Activated CD4-positive, alpha-beta T cell treated with anti-CD3 and anti-CD28 coated beads for 24 hours (primary cell): ENCODE measurements at places on chromosomes 3 and 15.

- DNase-seq, result no peak
These were observed 299.0 kb downstream of the NR2F2 start for GRCh38 chr15:96629511-96629910.

- DNase-seq, result no peak
These were observed 56.2 kb downstream of the IL5RA start for GRCh38 chr3:3053974-3054373.

- no peak for DNase-seq
These were observed 6.5 kb upstream of the VPS8 start for GRCh38 chr3:184805351-184806038.

DNA sequence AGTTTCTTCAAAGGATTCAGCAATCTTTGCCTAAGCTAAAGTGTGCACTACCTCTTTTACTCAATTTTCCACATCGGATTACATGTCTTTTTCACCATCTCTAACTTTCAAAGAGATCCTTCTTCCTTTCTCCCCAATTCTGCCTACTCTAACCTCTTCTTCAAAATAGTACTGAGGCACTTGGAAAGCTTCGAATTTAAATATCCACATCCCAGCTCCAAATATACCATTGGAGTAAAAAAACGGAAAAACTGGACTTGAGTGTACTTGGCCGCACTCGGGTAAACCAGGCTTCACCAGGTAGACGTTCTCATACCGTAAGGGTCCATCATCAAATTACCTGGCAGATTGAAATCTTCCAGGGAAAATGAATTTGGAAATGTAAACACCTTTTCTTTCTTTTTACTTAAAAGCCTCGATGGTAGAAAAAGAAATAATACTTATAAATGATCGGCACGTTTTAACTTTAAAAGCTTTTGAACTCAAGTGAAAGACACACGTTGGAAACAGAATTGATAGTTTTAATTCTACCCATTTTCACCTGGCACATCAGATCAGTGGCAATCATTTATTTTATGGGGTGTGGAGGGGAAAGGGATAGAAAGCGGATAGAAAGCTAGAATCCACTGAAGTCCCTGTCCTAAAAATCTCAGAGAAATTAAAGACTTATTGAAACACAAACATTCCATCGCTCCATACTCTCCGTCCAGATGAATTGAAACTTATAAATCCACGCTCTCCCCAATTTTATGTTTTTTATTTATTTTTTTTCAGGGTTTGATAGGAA, 8.2 kb upstream of the MEIS2 start:
- DNase-seq, result no peak

GRCh38 chr15:29818141-29818540, 4.1 kb downstream of the TJP1 start:
- DNase-seq, result no peak

GRCh38 chr3:39540162-39540921, 72.9 kb downstream of the MOBP start:
- DNase-seq, result no peak

DNA sequence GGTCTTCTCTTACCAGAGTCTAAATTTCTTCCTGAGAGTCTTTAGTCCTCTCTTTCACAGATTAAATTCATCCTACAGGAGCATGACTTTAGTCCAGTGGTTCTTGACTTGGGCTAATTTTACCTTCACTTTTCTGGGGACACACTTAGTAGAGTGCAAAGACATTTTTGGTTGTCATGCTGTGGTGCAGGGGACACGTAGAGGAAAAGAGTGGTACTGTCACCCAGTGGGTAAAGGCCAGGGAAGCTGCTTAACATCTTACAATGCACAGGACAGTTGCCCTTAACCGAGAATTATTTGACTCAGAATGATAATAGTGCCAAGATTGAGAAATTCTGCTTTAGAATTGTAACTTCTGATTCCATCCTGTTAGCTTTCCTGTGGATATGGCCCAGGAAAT, 772.5 kb upstream of the GRM7 start:
- no peak for DNase-seq

DNA sequence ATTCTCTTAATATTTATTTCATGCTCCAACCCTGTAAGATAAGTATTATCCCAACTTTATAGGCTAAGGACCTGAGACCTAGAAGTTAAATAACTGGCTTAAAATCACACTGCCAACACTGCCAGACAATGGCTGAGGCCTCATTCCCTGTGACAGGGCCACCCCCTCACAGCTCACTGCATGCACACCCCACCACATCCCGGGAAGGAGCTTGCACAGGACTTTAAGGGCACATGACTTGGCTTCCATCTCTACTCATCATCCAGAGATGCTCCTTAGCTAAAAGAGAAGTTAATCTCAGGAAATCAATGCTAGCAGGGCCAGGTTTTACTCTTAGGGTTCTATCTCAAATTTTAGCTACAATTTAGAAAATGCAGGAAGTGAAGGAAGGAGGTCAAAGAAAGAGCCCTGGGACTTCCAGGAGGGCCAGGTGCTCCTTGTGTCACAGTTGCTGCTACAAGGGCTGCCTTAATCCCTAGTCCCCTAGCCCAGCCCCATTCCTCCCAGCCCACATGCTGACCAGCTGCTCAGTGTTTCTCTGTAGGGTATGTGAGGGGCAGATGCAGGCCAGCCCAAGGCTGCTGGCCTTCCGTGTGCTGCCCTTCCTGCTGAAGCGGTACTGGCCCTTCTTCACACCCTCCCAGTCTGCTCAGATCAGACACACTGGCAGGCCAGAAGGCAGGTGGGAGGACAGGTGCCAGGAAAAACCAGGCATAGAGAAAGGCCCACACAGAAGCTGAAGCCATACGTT, 53.5 kb downstream of the WWTR1 start:
- DNase-seq, result no peak

- no peak for DNase-seq
These were observed 31.1 kb downstream of the ACKR4 start for GRCh38 chr3:132628157-132628556.

GRCh38 chr15:75749820-75750219, 37.2 kb upstream of the CSPG4 start:
- DNase-seq, result no peak

DNA sequence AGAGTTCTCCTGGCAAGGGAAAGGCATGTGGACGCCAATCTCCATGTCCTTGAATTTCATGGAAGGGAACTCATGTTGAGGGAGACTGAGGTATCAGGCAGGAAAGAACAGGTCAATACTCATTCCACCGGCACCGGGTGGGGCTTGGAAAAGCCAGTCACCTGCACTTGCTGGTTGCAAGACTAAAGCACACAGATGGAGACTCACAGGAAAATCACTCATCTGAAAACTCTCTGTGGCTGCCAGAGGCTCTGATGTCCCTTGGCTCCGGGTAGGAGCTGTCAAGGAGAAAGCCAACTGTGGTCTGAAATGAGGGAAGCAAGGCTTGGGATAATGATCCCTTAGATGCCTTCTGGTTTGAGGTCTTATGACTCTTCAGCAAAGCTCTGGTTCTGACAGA, 8.7 kb upstream of the CGNL1 start:
- DNase-seq, result no peak

DNA sequence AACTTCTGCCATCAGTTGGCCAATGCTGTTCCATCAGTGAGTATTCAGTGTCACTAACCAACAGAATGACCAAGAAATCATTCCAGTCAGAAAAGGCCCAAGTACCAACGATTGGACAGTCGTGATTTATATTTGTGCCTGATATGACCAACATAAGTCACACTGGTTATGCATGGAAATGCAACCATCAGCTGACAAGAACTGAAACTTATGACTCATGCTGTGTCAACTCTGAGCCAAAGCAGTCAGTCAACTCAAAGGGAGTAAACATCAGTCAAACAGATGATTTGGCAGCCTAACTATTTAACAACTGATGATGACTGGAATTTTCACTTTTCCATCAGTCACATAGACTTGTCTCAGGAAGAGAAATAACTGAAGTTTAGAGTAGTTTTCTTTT, 142.4 kb downstream of the ANXA2 start:
- no peak for DNase-seq

- DNase-seq, result no peak
These were observed 6.4 kb downstream of the ITGA11 start for GRCh38 chr15:68425428-68426060.

GRCh38 chr3:4503050-4503449, 9.9 kb downstream of the ITPR1 start:
- no peak for DNase-seq

DNA sequence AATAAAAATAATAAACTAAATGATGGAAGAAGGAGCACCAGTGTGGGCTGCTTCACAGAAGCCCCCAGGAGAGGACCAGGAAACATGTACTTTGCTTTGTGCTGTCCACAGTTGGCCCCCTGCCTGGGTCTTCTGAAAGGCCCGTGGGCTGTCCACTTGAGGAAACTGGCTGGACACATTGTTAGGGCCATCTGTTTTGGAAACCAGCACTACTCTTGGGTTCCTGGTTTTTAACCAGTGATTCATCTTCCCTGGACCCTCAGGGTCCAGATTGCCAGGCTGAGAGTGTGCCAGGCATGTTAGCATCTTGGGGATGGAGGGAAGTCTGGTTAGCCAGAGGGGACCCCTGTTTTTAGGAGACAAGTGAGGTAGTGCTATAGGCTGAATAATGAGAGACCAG, 297.2 kb upstream of the C2CD4B start:
- no peak for DNase-seq

GRCh38 chr3:45211466-45212094, 14.5 kb downstream of the TMEM158 start:
- DNase-seq, result no peak

DNA sequence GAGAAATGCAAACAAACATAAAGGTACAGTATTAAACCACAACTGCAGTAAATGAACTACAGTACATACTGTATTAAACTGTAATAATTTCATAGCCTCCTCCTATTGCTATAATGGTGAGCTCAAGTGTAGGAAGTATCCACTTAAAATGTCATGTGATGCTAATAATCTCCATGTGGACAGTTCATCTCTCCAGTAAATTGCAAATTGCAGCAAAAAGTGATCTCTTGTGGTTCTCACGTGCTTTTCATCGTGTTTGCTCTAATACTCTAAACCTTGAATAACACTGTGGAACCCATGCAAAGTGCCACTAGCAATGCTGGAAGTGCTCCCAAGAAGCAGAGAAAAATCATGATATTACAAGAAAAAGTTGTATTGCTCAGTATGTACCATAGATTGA, 9.2 kb upstream of the FNDC3B start:
- no peak for DNase-seq

- no peak for DNase-seq
These were observed at the start of gene CAMK2N2 for GRCh38 chr3:184261270-184261853. Gene CAMK2N2 (minus strand): TSS chr3:184261553. CDS start chr3:184261285, 268 bp downstream.

DNA sequence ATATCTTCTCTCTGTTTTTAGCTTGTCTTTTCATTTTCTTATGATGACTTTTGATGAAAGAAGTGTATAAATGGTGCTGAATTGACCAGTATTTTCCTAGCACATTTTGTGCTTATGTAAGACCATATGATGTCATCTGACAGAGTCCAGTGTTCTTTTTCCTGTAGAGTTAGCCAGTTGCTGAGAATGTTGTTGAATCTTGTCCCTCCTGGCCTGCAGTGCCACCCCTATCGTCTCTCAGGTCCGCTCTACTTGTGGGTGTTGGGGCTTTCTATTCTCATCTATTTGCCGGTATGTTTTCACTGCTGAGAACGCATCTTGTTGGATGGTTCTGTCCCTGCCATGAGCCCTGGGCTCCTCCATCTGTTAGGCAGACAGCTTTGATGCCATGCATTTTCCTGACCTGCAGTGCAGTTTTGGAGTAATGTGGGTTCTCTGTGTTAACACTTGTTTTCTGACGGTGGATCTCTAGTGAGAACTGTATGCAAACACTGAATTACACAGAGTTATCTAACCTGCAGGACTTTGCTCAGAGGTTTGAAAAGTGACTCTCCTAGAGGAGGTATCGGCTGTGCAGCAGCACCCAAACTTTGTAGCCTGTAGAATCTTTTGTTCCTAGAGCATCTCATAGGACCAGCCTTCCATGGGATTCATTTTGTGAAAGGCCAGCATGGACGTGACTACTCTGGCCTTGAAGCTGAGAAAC, 44.6 kb downstream of the SLC6A20 start:
- DNase-seq, result no peak

GRCh38 chr3:127092776-127093175, 100.2 kb upstream of the PRR23E start:
- DNase-seq, result no peak

DNA sequence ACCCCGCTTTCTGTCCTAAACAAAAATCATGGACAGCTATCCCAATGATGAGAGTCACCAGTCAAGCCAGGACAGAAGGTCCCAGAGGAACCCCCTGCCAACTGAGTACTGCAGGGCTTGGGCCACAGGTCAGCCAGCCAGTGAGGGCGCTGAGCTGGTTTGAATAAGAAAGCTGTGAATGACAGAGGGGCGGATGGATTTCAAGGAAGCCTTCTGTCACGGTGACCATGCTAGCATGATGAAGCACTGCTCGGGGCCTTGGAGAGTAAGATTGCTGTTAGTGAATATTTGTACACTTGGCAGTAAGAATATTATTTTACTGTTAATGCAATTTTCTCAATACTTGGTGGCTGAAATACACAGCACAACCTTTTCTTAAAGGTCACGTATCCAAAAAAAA, 734.0 kb upstream of the NR2F2 start:
- DNase-seq, result no peak

GRCh38 chr3:33273628-33274027, 3.6 kb upstream of the FBXL2 start:
- no peak for DNase-seq

DNA sequence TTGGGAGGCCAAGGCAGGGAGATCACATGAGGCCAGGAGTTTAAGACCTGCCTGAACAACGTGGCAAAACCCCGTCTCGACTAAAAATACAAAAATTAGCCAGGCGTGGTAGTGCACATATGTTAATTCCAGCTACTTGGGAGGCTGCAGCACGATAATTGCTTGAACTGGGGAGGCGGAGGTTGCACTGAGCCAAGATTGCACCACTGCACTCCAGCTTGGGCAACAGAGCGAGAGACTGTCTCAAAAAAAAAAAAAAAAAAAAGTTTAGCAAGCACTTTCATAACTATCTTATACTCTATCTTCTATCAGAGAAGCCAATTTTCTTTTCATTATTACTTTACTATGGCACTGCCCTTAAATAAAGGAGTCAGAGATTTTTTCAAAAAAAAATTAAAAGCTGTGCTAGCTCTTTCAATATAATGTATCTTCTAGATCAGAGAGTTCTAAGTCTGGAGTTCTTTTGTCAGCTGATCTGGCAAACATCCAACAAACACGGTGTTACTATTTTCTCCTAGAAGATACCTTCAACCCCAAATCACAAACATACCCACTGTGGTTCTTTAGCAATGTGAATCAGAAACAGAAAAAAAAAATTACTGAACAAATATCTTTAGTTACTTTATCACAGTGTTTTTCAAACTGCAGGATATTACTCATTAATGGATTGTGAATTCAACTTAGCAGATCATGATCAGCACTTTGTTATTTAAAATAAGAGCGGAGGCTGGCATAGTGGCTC, 3.0 kb downstream of the ZNF770 start:
- DNase-seq, result no peak

GRCh38 chr3:159919873-159920272, 68.8 kb upstream of the IL12A start:
- no peak for DNase-seq

DNA sequence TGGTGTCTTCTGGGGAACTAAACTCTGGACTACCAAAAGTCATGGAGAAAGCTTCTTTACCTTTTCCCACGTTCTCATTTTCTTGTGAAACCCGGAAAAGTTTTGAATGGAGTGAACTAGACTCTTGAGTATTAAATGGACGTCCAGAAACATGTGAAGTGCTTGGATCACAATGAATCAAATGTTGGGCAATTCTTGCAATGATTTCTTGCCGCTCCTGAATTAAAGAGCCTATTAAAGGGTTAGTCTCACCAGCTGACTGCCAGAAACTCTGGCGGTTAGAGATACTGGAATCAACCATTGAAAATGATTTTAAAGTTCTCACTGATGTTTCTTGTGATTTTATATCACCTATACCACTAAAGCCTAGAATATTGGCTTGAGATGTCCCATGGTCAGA, 40.8 kb upstream of the ARPP19 start:
- no peak for DNase-seq

- no peak for DNase-seq
These were observed 143.3 kb upstream of the DPH6 start for GRCh38 chr15:35689266-35689665.
